ENCODE measurements at places on chromosomes 5 and 9.

- DNase-seq = no peak
Observed at GRCh38 chr5:57698086-57698485, 215.5 kb upstream of the ACTBL2 start.

DNA sequence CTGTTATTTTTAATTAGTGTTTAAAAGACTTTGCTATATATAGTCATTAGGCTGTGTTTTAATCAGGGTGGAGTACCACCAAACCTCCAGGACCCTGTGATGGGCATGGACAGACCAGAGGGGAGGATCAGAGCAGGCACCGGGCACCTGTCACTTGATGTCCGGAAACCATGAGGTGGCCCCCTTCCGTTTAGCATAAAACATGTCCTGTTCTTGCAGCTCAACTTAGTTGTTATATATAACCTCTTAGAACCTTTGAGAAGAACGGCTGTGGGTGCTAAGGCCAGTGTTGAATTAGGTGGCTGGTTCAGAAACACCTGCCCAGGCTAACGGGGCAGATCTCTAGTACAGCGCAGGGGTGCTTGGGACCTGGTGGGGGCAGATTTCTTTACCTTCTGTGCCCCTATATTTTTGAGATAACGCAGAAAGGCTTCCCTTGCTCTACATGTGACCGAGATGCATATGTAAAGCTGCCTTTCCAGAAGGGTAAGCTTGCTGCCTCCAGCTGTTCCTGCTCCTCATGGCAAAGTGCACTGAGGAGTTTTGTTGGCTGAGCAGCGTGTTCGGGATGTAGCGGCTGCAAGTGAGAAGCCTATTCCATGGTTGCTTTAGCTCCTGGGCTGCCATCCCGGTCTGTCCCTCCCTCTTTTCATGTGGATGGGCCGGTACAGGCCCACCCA, 255.5 kb downstream of the FANCC start:
- no peak for DNase-seq

GRCh38 chr9:18478501-18479361, 4.8 kb downstream of the ADAMTSL1 start:
- no peak for DNase-seq

DNA sequence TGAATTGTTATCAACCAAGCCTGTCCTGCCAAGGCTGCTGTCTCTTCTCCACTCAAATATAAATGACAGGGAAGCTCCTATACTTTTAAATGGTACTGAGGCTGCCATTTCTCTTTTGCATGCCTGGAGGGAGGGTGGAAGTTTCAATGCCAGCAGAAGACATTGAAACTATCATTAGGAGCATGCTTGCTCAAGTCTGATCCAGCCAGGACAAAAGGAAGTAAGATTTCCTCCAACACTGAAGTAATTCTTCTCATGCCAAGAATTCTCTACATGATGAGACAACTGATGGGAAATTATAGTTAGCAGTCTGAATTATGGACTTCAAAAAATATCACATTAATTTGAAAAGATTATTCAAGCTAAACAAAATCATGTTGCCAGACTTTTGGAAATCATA, 5.4 kb downstream of the SPINK6 start:
- no peak for DNase-seq

DNA sequence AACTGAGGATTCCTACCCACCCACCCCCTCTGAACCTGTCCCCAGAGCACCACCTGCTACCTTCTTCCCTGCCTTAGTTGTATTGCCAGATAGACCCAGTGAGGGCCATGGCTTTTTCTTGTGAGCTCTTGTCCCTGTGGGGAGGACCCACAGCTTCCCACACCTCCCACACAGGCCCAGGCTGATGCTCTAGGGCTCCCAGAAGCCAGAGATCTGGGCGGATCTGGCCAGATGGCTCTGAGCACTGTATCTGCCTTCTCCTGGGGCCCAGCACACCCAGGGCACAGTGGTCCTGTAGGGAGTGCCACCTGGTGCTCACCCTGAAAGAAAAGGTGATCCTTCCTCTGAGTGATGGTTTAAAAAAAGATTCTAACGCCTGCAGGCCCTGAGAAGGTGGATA, 131.7 kb downstream of the DAB2IP start:
- no peak for DNase-seq

DNA sequence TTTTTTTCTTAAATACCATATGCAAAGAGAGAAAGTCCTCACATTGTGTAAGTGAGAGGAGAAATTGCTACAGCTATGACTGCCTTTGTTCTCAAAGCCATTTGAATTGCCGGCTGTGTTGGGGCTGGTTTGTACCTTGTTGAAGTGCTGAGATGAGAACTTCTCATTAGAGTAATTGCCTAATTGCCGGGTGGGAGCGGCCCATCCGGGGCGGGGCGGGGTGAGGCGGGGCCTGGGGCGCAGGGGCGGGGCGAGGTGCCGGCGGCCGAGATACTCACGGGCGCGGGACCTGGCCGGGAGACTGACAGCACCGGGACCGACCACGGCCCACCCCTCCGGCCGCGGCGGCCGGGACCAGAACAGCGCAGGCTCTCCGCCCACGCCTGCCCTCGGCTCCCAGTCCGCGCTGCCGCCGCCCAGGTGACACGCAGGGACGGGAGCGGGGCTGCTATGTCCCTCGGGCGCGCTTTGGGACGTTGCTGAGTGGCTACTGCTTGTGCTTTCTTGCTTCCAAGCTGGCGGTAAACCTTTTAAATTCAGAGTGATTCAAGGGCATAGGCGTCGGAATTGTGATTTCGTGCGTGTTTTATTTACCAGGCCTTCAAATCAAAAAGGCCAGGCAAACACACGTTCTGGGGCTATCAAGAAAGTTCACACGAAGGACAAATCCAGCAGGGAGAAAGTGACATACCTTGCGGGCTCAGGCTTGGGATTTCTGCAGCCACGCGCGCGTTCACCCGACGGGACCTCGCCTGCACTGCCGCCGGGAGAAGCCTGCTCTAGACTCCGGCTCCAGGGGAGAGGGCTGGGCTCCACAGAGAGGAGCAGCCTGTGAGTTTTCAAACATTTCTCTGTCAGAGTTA, 269.1 kb downstream of the FANCC start:
- DNase-seq = no peak

- no peak for DNase-seq
Observed at GRCh38 chr5:155983954-155984353, 343.0 kb upstream of the SGCD start.

DNA sequence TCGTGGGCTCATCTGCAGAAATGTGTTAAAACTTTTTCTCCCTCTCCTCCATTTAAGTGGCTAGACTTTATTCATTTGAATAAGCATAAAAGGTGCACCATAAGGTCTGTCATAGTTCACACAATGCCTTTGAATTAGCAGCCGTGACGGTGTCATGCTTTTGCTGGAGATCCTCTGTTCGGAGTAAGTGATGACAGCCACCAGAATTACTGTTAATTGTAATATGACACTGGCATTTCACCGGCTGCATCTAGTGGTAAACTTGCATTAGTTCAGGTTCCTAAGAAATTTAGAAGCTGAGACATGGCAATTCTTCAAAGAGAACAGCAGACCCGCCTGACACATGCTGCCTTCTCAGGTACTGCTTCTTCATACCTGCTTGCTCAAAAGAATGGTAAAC, 241.7 kb downstream of the EBF1 start:
- no peak for DNase-seq

GRCh38 chr9:18183974-18184373, 290.0 kb upstream of the ADAMTSL1 start:
- DNase-seq = no peak

DNA sequence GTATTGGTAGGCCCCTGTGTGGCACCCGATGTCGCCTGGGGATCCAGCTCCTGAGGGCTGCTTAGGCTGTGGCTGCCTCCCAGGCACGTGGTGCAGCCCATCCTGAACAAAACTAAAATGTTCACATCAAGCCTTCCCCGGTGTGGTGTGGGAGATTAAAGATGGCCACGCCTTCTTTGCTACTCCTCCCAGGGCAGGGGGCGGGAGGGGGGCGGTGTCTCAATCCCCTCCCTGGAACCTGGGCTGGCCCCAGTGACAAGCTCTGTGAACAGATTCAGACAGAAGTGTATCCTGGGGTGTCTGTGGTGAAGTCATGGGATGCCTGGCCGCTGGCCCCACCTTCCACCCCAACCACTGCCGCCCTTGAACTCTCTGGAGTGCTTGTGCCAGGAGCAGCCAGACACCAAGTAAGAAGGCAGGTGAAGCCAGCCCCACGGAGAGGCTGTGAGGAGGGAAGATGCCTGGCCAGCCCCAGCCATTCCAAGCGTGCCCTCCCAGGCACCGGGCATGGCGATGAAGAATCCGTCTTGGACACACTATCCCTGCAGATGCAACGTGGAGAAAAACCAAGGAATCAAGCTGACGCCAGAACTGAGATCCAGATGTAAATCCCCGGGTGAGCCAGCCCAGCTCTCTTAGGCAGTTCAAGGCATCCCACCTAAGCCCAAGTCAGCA, 75.8 kb downstream of the AK8 start:
- DNase-seq = no peak

DNA sequence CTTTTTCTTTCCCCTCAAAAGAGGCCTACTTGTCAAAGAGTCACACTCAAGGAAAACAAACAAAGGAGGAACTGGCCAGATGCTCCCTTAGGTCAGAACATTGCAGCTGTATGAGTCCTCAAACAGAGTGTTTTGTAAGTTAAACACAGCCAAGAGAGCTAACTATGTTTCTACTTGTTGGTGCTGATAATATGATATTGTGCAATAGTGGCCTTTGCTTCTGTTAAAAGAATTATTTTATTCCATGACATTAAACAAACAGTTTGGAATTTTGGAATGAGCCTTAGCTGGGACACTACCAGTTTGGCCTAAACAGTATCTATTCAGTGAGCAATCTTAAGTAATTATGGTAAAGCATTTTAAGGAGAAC, 56.0 kb upstream of the TPD52L3 start:
- no peak for DNase-seq

GRCh38 chr5:170109059-170110031, 3.6 kb downstream of the FOXI1 start:
- DNase-seq = no peak

DNA sequence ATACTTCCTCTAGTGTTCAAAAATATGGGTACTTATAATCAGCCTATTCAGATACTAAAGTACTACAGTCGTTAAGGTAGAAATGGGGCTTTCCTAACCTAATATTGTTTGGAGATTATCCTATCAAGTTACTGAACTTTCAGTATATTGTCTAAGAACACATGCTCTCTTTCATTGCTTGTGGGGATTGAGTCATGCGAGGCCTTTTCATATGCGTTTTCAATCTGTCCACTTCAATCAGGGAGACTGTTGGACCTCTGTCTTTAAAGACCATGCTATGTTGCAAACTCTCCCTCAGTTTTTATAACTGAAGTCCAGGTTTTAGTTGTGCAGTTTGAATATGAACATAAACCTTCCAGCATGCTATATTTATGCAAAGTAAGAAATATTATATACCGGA, 15.0 kb downstream of the PRR16 start:
- no peak for DNase-seq

DNA sequence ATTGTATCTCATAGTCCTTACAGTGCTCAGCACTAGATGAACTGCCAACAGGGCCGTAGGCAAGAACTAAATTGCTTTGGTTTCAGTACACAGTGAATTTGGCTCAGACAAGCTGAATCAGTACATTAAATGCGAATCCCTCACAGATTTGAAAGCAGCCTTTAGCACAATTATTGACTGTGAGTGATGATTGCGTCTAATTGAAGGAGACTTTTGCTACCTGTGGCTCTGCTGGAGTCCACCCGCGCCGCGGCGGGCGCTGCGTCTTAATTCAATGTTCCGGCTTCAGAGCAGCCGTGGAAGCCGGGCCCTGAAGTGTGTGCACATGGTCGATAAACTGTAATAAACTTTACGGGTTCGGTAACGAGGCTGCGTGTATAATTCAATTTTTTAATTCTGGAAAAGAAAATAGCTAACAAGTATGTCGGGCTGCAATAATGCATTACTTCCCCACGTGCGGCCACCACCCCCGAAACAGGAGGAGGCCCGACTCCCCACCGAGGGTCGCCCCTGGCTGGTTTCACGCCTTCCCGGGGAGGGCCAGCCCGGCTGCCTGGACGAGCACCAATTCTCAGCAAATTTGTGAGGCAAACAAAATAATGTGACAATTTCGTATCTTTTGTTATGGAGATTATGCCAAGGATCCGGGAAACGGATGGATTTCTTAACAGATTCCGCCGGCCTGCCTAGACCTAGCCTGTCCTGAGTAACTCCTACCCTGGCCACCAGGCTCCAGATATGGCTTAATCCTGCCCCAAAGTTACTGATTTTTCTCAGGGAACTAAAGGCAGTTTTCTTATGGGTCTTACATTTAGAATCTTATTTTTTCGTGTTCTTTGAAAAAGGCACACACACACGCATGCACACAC, 269.4 kb upstream of the IRX1 start:
- DNase-seq = no peak

DNA sequence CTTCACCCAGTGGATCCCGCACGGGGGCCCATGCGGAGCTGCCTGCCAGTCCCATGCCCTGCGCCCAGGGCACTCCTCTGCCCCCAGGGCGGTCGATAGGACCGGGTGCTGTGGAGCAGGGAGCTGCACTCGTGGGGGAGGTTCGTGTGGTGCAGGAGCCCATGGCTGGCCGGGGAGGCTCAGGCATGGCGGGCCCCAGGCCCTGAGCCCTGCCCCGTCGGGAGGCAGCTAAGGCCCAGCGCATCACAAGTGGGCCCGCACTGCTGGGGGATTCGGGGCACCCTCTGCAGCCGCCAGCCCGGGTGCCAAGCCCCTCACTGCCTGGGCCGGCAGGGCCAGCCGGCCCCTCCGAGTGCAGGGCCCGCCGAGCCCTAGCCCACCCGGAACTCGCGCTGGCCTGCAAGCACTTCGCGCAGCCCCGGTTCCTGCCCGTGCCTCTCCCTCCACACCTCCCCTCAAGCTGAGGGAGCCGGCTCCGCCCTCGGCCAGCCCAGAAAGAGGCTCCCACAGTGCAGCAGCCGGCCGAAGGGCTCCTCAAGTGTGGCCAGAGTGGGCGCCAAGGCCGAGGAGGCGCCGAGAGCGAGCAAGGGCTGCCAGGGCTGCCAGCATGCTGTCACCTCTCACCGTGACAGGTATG, 221.1 kb upstream of the RORB start:
- no peak for DNase-seq

Data from HFF-Myc (cell line).